ENCODE measurements at places on chromosomes 12 and 14.

DNA sequence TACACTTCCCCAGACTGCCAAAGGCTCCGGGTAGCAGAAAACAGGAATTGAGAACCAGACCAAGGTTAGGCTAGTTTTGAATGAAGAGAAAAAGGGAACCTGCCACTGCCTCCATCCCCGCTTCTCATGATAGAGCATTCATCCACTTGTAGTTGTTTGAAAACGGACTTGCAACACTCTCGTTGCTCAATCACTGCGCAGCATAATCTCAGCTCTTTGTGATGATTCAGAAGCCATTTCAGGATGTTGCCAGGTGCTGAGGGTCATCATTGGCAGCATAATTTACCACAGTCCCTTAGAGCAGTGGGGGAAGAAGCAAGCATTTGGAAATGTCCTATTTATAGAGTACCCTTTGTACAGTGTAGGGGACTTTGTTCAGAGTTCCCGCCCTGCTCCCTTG is 25.6 kb downstream of the KCNK13 start:
- DNase-seq, result no peak

DNA sequence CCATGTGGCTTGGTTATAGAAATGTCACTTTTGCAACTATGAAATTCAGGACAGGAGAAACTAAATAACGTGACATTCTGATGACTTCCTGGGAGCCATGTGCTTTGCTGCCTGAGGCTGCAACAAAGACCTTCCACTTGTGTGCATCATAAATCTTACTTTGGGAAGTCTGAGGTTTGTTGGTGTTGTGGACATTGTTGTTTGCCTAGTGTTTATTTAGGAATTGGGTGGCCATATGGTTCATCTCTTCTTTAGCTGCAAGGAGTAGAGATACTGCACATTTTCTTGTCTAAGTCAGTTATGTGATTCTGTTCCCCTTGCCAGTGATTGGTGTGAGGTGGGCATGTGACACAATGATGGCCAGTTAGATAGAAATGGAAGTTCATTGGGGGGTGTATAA is 167.3 kb upstream of the SSTR1 start:
- DNase-seq, result no peak

DNA sequence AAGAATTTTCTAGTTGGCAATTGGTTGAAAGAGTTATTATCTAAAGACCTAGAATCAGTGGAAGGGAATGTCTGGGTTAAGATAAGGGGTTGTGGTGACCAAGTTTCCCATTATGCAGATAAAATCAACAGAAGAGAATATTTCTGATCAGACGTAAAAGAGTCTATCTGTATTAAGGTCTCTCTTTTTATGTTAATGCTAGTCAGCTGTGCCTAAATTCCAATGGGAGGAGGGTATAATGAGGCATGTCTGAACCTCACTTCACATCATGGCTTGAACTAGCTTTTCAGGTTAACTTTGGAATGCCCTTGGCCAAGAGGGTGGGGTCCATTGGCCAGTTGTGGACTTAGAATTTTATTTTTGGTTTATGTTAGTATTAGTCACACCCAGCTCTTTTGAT is 34.3 kb upstream of the CHST11 start:
- DNase-seq, result no peak

DNA sequence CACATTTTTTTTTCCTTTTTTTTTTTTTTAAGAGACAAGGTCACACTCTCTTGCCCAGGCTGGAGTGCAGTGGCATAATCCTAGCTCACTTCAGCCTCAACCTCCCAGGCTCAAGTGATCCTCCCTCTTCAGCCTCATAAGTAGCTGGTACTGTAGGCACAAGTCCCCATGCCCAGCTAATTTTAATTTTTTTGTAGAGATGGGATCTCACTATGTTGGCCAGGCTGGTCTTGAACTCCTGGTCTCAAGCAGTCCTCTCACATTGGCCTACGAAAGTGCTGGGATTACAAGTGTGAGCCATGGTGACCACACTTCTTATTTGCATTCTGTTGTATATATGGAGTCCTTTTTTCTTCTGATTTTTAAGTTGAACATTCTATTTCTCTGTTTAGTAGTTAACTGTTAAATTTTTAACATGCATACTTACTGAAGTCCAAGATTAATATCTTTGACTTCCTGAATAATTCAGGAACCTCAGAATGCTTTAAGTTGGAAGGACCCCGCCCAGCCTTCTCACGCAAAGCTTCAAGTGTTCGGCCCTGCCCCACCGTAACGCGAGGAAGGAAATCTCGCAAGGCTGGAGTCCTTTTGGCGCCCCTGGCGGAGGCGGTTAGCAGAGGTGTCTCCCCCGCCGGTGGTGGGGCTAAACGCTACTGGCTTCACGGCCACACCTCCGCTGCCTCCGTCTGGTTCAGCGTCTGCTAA is 21.6 kb downstream of the SPATS2 start:
- DNase-seq, result peak; percentile 31

- no peak for DNase-seq
Measured at GRCh38 chr14:95696741-95697140, 10.5 kb downstream of the TCL1B start.

DNA sequence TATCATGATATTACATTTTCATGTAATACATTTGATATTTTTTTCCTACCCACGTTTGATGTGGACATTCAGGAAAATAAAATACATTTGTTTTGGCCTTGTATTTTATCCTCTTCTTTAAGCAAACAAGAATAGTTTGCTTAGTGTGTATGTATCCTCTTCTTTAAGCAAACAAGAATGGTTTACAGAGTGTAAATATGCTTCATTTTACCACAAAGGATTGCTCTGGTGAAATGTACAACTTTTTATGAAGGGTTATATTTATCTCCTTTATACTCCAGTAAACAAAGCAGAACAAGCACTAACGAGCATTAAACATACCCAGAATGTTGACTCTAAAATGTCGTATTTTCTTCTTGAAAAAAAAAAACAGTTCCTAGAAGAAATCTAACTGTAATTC is 244.7 kb downstream of the KCNH5 start:
- no peak for DNase-seq

DNA sequence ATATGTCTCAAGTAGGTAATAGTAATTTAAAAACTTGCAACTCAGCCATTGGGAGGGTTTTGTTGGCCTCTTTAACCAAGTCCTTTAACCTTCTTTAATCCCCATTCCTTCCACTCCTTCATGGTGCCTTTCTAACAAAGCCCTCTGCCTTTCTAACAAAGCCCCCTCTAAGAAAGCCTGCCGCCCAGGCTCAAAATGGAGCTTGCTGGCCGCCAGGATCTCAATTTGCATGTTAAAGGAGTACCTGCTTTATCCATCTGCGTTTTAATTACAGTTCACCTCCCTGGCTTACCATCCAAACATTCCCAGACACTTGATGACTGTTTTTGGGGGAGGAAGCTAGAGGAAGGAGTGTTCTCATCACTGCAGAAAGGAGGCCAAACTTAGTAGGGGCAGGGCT is 183.4 kb downstream of the PTPN11 start:
- no peak for DNase-seq

DNA sequence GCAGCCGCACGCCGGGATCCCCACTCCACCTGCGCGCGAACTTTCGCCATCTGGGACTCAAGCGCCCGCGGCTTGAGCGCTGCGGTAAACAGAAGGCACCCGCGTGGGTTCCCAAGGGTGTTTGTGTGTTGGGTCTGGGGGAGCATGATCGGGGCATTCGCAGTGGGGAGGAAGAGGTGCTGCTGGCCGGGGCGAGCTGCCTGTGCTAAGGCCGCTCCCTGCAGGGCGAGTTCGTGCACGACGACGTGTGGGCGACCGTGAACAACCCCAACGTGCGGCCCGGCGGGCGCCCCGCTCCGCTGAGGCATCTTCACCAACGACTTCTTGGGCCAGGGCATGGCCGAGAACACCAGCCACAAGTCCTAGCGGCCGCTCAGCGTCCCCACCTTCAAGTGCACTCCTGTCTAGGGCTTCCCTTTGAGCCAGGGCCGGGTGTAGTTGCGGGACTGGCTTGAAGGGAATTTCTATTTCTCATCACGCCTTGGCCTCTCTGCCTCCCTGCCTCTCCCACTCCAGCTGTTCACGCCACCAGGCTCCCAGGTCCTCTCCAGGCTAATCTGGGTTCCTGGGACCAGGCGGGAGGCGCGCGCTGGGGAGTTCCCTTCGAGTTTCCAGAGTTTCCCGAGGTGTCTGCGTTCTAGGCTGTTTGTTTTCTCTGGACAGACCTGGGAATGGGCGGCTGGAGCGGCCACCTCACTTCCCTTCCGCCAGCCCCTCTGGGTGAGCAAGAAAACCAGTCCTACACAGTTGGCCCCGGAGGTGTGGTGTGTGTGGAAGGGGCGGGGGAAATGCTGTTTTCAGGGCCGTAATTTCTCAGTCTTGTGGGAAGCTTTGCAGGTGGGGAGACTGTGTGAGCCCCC is 417.8 kb upstream of the TMTC1 start:
- DNase-seq, result no peak

DNA sequence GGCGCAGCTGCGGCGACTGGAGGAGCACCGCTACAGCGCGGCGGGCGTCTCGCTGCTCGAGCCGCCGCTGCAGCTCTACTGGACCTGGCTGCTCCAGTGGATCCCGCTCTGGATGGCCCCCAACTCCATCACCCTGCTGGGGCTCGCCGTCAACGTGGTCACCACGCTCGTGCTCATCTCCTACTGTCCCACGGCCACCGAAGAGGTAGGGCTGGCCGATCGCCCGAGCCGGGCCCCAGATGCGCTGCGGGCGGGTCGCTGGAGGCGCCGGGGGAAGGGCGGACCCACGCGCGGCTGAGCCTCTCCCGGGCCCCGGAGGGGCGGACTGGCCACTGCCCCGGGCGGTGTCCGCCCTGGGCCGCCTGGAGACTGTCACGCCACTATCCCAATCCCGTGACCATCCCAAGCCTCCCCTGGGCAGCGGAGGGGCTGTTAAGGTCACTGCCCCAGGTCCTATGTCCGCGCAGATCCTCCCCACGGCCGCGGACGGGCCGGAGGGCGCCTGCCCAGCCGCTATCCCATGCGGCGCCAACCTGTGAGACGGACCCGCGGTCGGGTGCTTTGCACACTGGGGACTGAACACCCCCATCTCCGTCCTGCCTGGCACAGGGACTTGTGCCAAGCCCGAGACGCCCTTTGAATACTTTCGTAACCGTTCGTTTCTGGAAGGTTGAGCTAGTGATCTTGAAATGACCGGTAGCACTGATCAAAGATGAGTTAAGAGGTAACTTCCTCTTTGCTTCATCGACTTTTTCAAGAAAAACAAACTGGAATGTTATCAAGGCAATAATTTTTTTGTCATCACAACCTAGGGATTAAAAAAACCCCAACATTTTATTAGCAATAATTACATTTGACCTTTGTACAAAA is 725 bp downstream of the CHPT1 start:
- no peak for DNase-seq

GRCh38 chr14:50602035-50602434 is 42.1 kb downstream of the ATL1 start:
- DNase-seq, result no peak

GRCh38 chr14:77098529-77099353 is 683 bp downstream of the CIPC start:
- DNase-seq, result no peak

- DNase-seq, result no peak
Measured at GRCh38 chr12:3266638-3267037, 189.5 kb downstream of the TSPAN9 start.
